MM.1S (cell line): ENCODE measurements at places on chromosomes 7 and 10.
A peak's percentile ranks its signal among the peaks of the same experiment; 100 is the strongest.

DNA sequence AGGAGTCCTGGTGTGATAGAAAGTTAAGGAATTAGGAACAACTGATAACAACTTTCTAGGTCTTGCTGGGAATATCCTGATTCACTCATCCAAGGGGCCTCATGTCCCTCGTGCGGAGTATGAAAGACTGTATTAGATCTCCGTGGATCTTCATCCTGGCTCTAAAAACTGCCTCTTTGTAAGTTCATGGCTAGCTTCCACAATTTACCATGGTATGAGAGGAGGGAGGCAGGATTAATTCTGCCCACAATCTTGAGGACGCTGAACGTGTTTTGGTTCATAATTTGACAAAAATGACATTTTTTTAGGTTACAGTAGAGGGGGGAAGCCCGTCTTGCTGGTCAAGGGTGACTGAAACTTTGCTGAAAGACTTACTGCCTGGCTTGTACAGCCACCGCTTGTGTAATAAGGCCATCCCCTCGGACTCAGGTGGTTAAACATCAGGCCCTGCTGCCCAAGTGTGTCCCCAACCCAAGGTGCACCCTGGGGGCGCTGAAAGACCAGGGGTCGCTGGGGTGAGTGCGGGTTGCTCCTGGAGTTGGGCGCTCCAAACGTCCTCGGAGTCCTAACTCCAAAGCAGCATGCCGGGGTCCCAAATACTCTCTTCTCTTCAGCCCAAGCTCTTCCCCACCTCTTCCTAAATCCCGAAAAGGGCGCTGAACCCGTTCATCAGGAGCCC, 733 bp downstream of the HIBADH start:
- no peaks in the 10 kb centered on the region for H3K27me3 ChIP-seq
- DNase-seq = peak; percentile 21
- H3K36me3 ChIP-seq = no peaks in the 10 kb centered on the region
- H3K4me3 ChIP-seq = peak overlapping the region; percentile 92

- peak overlapping the region; percentile 86 for H3K4me3 ChIP-seq
- H3K4me1 ChIP-seq = peaks cover 15% of the 10 kb centered on the region
- H3K27ac ChIP-seq = peak overlapping the region; percentile 74; the same call in 1 of the 2 replicates
These were observed 940 bp upstream of the PSD start for GRCh38 chr10:102419269-102420180.

GRCh38 chr10:107083388-107084009, 81.0 kb downstream of the SORCS1 start:
- no peak overlapping the region for H3K4me3 ChIP-seq
- H3K4me1 ChIP-seq = no peaks in the 10 kb centered on the region
- no peak overlapping the region for H3K27ac ChIP-seq
- DNase-seq = no peak
- no peaks in the 10 kb centered on the region for H3K36me3 ChIP-seq
- H3K27me3 ChIP-seq = no peaks in the 10 kb centered on the region

GRCh38 chr10:50561266-50561665, 62.5 kb downstream of the SGMS1 start:
- H3K36me3 ChIP-seq = no peaks in the 10 kb centered on the region
- no peaks in the 10 kb centered on the region for H3K27me3 ChIP-seq
- H3K4me3 ChIP-seq = no peak overlapping the region
- H3K27ac ChIP-seq = no peak overlapping the region
- no peak for DNase-seq
